ENCODE measurements at places on chromosomes 5 and 9. TPM values are rescaled to one million over a fixed set of nuclear protein-coding genes. Genes with fewer than 3 reads are reported as not detected.

GFI1B gene
- not detected for total RNA-seq

RAB24 gene
- 16.9 TPM for total RNA-seq

CAVIN4 gene
- total RNA-seq, result 1.1 TPM

HSPB3 gene
- total RNA-seq, result 5.8 TPM

KIF4B gene
- under 0.01 TPM for total RNA-seq

SLC45A2 gene
- total RNA-seq, result not detected

DDX4 gene
- not detected for total RNA-seq
